Endothelial cell (in vitro differentiated cells): ENCODE measurements at places on chromosomes 3 and 15. TPM values are rescaled to one million over a fixed set of nuclear protein-coding genes. Genes with fewer than 3 reads are reported as not detected.

The LDHAL6B gene
- total RNA-seq: not detected

The GNAT1 gene
- total RNA-seq: 0.59 TPM

The NTRK3 gene
- total RNA-seq: 6.4 TPM

The GOLGA6L26 gene
- total RNA-seq: not detected

The SERINC4 gene
- not detected for total RNA-seq

The LYZL4 gene
- total RNA-seq: not detected

The HMCES gene
- 36.4 TPM for total RNA-seq

The FILIP1L gene
- total RNA-seq: 19.1 TPM

The CCR9 gene
- not detected for total RNA-seq

GRCh38 chr3:48493203-48493501 is 10.8 kb downstream of the SHISA5 start:
- DNase-seq: no peak

GRCh38 chr15:66891776-66892175 is 173.6 kb upstream of the SMAD3 start:
- no peak for DNase-seq

GRCh38 chr3:48514431-48515227 is 10.7 kb upstream of the SHISA5 start:
- no peak for DNase-seq

- DNase-seq: no peak
These were observed 10.7 kb downstream of the PCSK6 start for GRCh38 chr15:101478701-101479341.

DNA sequence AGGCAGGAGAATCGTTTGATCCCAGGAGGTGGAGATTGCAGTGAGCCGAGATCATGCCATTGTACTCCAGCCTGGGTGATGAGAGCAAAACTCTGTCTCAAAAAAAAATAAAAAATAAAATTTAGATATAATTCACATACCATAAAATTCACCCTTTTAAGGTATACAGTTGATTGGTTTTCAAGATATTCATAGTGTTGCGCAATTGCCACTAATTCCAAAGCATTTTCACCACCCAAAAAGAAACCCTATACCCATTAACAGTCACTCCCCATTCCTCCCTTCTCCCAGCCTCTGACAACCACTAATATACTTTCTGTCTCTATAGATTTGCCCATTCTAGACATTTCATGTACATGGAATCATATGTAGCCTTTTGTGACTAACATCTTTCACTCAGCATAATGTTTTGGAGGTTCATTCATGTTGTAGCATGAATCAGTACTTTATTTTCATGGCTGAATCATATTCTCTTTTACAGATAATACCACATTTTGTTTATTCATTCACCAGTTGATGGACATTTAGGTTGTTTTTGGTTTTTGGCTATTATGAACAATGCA is 116.7 kb downstream of the RASA2 start:
- no peak for DNase-seq

DNA sequence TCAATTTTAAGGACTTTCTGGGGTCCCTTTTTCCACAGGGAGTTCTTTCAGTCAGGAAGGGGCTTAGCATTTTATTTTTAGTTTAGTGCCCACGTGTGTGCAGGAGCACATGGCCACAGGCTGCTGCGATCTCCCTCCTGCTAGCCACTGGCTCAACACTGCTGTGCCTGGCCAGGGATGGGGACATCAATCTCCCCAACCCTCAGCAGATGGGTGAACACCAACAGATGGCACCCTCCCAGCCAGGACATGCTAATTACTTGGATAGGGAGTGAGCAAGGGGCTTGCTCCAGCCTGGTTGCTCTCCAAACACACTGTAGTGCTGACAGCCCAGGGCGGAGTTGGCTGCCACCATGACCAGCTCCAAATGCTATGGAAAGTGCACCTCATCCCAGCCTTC is 7.4 kb upstream of the RIOX2 start:
- no peak for DNase-seq

DNA sequence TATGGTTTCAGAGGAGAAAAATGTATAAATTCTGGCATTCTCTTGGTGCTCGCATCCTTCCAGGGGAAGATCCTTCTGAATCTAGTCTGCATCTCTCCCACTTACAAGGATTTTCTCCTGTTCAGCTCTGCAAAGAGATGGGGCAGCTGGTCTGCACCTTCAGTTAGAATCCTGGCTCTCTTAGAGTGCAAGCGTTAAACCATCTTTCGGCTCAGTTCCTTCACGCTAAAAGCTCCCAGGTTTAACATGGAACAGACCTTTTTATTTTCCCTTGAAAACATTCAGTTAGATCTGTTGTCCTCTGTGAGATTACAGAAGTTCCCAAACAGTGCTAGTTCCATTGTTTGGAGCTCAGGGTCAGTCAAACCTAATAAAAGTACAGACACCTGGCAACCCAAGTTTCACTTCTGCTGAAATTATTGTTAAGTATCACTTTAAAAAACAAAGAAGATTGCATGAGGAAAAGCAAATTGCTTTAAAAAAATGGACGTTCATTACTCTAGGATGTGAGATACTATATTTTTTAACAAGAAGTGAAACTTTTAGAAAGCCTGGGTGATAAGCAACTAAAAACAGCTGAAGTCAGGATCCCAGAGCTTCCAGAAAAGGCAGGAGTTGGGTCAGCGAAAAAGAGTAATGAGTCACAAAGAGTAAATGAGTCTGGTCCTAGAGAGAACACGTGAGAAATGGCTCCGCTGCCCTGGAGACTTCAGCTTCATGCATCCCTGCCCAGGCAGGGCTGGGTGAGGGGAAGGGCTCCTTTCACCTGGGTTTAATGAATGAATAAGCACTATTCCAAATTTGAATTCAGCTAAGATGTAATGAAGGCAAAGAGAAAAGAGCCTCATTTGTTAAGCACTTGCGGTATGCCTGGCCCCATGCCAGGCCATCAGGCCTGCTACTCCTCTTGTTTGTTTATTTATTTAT is 63.3 kb downstream of the ABTB1 start:
- no peak for DNase-seq

GRCh38 chr3:127691489-127691888 is 18.7 kb downstream of the ABTB1 start:
- DNase-seq: no peak

- DNase-seq: no peak
These were observed 107.9 kb downstream of the P3H2 start for GRCh38 chr3:190012784-190013183.

GRCh38 chr15:82554849-82555248 is 14.6 kb upstream of the RPS17 start:
- DNase-seq: no peak

DNA sequence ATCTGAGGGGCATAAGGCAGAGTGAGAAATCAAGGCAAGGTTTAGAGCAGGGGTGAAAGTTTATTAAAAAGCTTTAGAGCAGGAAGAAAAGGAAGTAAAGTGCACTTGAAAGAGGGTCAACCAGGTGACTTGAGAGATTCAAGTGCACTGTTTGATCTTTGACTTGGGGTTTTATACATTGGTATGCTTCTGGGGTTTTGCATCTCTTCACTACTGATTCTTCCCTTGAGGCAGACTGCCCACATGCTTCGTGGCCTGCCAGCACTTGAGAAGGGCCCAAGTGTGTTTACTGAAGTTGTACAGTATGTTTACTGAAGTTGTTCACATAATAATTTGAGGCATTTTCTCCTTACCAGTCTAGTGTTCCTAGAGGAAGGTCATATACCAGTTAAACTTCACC is 367.0 kb upstream of the UBE2E2 start:
- no peak for DNase-seq

DNA sequence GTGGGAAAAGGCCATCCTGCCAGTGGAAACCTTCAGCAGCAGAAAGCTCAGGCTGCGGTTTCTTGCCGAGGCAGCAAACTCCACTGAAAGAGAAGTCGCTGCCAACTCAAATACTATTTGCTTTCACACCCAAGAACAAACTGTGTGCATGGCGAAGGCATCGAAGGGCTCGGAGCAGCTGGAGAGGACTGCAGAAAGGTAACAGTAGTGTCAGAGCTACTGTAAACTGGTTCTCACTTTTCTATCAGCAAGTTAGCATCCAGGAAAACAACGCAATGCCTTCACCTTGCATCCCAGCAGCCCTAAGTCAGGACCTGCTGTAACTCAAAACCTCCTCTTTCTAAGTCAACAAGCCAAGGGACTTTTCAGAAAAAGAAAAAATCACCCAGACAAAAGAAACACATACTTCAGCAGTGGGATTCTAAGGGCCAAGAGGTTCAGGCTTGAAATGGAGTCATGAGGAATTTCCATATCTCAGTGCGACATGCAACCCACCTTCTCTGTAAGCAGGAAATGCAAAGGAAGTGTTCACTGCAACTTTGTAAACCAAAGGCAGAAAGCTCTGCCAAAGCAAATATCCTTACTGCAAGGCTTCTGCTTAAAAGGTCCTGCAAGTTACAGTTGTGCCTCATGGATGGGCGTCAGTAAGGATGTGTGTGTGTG is 193.5 kb downstream of the FOXP1 start:
- DNase-seq: peak; percentile 39

GRCh38 chr15:40956541-40956982 is 3.3 kb downstream of the CHAC1 start:
- no peak for DNase-seq

- DNase-seq: no peak
These were observed 495.2 kb upstream of the EPHA6 start for GRCh38 chr3:96319166-96319565.
